HCT116 (cell line): ENCODE measurements at places on chromosomes 2 and 18.

DNA sequence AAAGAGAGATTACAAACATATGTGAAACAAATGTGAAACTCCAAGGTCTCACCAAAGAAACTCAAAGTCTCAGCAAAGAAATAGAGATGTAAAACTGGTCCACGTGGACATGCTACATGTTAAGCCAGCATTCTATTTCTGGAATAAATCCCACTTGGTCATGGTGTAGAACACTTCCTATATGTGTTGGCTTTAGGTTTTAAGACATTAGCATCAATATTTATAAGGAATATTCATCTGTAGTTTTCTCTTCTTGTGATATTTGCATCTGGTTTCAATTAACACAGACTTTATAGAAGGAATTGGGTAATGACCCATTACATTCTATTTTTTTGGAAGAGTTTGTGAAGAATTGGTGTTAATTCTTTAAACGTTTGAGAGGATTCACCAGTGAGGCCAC lies 133.1 kb downstream of the COPS8 start:
- no peak for DNase-seq

GRCh38 chr18:65620076-65620696 lies 130.6 kb upstream of the CDH7 start:
- DNase-seq, result no peak

DNA sequence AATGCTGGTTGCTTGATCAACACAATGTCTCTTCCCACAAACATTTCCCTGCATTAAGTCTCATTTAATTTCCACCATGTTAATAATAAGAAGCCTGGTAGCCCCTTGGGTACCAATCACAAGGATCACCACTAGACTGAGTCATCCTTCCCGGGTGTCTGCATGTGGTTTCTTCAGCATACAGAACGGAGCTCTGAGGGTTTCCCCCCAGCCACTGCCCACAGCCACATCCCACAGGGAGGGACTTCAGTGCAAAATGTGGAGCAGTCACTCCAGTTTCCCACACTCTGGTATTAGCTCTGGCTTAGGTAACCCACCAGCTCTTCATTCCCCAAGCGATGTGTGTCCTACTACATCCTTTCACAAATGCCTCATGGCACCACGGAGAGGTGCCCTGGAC lies 42.7 kb upstream of the POLE4 start:
- DNase-seq, result no peak

DNA sequence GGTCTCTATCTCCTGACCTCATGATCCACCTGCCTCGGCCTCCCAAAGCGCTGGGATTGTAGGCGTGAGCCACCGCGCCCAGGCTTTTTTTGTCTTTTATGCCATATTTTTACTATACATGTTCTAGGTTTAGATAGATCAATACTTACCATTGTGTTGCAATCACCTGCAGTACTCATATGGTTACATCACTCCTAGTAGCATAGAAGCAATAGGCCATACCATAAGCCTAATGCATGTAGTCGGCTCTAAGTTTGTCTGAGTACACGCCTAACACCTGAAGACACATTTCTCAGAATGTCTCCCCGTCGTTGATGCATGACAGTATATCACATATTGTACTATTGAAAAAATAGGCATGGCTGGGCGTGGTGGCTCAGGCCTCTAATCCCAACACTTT lies 27.1 kb upstream of the TGIF1 start:
- DNase-seq, result no peak

DNA sequence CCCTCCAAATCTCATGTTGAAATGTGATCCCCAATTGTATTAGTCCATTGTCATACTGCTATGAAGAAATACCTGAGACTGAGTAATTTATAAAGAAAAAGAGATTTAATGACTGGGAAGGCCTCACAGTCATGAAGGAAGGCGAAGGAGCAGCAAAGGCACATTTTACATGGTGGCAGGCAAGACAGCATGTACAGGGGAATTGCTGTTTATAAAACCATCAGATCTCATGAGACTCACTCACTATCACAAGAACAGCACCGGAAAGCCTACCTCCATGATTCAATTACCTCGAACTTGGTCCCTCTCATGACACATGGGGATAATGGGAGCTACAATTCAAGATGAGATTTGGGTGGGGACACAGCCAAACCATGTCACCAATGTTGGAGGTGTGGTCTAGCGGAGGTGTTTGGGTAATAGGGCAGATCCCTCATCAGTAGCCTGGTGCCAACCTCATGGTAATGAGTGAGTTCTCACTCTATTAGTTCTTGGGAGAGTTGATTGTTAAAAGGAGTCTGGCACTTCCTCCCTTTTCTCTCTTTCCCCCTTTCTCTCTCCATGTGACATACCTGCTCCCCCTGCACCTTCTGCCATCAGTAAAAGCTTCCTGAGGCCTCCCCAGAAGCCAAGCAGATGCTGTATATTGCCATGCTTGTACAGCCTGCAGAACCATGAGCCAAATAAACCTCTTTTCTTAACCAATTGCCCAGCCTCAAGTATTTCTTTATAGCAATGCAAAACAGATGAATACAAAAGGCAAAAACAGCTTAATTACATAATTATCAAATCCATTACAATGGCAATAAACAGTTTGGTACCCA lies 14.5 kb upstream of the FN1 start:
- no peak for DNase-seq

- no peak for DNase-seq
Measured at GRCh38 chr2:231356466-231356844, 39.1 kb upstream of the B3GNT7 start.

DNA sequence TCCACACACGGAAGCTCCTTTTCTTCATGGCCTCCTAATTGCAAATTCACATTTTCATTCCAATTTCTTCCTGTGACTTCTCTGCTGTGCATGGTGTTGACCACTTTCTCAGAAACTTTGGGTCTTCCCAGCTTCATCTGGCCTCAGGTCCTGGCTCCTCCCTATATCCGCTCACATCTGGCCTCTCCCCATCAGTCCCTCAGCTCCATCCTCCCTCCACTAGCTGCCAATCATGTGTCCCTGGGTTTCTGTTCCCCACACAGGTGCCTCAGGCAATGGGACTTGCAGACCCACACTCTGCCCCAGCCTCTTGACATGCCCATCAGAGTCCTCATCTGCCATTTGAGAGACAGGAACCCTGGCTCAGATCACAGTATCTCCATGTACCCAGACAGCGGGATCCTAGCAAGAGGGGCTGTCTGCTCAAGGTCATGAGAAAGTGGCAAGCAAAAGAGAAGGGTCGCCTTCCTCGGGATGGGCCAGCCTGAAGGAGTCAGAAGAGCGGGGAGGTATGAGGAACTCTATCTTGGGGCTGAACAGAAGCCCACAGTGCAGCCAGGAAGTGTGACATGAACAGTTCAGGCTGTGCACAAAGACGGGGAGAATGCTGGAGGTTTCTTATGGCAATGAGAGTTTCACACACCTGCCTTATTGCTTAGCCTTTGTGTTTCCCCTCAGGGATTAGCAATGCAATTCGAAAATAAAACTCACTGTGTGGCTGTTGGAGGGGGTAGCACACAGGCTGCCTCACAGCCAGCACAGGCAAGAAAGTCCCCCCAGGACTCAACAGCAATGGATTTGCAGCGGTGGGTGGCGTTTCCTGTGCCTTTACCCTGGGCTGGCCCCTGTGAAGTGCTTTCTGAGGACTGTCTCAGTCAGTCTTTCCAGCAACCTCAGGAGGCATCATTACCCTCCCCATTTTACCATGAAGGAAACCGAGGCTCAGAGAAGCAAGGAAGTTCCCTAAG lies 69.5 kb downstream of the COPS8 start:
- no peak for DNase-seq

GRCh38 chr18:51666763-51667191 lies 469.3 kb upstream of the MEX3C start:
- no peak for DNase-seq

DNA sequence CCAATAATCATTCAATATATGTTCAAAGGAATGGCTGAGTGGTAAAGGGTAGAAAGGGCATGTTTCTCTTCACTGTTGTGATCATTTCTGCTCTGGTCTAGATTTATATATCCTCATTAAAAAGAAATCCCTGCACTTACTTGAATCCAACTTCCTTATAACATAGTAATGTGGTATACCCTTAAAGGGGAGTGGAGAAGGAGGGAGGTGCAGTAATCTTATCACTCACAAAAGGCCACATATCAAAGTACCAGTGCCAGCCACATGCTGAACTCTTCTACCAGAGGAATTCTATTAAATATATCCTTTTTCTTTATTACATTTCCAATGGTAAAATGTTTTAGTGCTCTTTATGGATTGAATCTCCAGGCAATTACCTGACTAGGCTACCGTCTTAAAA lies 3.3 kb downstream of the KATNAL2 start:
- DNase-seq, result no peak

DNA sequence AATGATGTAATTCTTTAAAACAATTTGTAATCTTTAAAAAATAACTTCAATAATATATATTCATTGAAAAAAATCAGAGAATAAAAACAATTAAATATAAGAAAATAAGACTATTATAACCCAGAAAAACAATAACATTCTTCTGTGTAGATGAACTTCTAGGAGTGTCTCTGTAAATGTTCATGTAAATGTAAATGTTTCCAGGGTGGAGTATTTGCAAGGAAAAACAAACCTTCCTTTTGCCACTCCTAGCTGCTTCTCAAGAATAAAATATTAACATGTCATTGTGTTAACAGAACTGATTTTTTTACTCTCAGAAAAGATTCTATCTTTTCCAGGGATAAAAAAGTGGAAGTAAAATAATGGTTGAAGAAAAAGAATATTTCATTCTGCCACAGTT lies 431.9 kb downstream of the PLCL1 start:
- no peak for DNase-seq

DNA sequence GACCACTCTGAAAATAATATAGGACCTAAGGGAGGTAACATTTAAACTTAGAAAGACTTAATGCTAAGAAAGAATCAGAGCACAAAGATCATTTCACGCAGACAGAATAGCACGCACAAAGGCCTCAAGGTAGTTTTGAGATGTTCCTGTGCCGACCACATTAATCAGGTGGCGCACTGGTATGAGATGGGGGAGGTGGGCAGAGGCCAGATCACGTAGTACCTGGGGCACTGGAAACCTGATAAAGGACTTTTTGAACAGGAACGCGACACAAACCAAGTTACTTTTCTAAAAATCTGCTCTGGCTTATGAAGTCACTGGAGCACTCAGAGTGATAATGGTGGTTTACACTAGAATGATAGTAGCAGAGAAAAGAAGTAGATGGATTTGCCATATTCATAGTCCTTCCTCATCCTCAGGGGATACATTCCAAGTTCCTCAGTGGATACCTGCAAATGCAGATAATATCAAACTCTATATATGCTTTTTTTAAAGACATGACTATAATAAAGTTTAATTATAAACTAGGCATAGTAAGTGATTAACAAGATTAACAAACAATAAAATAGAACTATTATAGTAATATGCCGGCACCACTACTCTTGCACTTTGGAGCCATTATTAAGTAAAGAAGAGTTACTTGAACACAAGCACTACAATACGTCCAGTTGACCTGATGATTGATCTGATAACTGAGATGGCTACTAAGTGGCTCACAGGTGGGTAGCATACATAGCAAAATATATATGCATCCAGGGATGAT lies 42.6 kb upstream of the CDCA7 start:
- DNase-seq, result no peak

GRCh38 chr18:55775972-55776371 lies 188.0 kb upstream of the TCF4 start:
- DNase-seq, result no peak

DNA sequence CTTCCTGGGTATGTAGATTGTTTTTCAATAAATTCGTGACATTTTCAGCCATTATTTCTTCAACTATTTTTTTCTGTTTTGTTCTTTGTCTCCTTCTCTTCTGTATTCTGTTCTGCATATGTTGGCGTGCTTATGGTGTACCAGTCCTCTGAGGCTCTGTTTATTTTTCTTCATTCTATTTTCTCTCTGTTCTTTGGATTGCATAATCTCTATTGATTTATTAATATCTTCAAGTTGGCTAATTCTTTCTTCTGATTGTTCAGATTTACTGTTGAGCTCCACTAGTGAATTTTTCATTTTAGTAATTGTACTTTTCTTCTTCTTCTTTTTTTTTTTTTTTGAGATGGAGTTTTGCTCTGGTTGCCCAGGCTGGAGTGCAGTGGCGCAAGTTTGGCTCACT lies 9.9 kb downstream of the GNLY start:
- DNase-seq, result no peak

GRCh38 chr2:236774171-236774570 lies 204.5 kb downstream of the ACKR3 start:
- no peak for DNase-seq

GRCh38 chr2:113791697-113792590 lies 35.5 kb upstream of the SLC35F5 start:
- DNase-seq, result no peak

DNA sequence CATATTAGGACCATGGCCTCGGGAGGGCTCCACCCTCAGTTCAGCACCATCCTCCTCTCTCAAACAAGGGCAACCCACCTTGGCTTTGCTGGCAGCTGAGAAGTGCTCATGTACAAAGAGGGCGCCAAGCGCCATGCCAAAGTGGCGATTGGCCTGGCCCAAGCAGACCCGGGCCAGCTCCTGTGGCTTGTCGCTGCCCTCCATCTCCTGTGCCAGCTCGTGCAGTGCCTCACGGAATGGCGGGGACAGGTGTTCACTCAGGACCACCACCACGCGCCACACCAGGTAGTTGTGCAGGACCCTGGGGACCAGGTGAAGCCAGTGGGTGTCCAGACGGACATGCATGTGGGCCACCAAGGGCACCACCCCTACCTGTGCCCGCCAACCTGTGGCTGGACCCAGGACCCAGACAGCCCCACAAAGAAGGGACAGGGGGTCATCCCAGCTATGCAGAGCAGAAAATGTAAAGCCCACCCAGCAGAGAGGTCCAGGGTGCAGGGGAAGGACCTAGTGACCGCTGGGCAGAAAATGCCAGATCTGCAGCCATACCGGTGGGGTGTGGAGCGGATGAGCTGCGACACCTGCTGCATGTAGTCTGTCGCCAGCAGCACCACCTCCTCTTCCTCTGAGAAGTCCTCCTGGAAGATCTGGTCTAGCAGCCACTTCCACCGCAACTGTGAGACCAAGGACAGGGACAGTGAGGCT lies 3.6 kb downstream of the ECEL1 start:
- DNase-seq, result no peak

DNA sequence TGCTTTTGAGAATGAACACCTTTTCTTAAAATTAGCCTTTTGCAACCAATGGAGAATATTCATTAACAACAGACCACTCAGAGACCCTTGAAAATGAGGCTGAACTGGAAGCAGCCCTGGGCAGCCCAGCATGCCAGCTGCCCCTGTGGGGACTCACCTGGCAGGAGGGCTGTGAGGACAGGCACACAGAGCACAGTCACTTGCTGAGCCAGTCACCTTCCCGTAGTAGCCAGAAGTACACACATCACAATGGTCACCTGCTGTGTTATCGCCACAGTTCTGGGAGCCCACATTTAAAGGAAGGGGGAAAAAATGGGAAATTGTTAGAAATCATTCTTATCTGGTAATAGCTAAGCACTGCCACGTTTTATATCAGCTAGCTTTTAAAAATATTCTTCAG lies 115.5 kb downstream of the LAMA1 start:
- DNase-seq, result no peak
